ENCODE measurements at places on chromosomes 5 and 9. TPM values are rescaled to one million over a fixed set of nuclear protein-coding genes. Genes with fewer than 3 reads are reported as not detected.

Gene C5orf34
- 0.17 TPM for polyA plus RNA-seq

Gene MEIKIN
- 1.6 TPM for polyA plus RNA-seq

Gene IL4
- polyA plus RNA-seq = not detected

Gene NR3C1
- 75.1 TPM for polyA plus RNA-seq

Gene LCN2
- not detected for polyA plus RNA-seq

GRCh38 chr9:133769511-133770075 is 31.4 kb upstream of the SARDH start:
- no peak for DNase-seq

GRCh38 chr9:74773886-74774479 is 113.7 kb downstream of the TRPM6 start:
- peak; percentile 46 for DNase-seq

DNA sequence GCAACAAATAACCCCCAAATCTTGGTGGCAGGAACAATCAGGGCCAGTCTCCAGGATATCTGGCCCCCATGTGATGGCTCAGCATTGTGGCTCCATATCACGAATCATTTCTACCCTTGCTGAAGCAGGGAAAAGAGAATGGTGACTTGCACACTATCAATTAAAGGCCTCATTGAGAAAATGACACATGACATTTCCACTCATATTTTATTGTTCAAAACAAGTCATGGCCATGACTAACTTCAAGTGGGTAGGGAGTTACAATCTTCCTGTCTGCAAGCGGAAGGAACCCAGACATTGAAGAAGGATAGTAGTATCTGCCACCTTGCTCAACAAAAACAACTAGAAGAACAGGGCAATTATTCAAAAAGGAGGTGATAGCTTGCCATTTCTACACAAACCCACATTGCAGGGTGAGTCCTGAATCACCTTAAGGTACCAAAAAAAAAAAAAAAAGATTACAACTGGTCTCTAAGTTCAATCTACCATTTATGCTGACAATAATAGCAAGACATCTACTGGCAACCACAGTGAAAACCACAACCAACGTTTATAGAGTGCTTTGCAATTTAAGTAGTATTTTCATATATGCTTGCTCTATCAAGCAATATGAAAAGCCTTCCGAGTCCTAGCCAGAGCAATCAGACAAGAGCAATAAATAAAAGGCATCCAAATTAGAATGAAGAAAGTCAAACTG is 186.7 kb upstream of the DAPK1 start:
- DNase-seq = no peak
